Liver (tissue), 10 donors: ENCODE measurements at places on chromosomes 2 and 18.

- no peak for DNase-seq
Measured at GRCh38 chr2:41736105-41736567, 311.7 kb upstream of the PKDCC start.

DNA sequence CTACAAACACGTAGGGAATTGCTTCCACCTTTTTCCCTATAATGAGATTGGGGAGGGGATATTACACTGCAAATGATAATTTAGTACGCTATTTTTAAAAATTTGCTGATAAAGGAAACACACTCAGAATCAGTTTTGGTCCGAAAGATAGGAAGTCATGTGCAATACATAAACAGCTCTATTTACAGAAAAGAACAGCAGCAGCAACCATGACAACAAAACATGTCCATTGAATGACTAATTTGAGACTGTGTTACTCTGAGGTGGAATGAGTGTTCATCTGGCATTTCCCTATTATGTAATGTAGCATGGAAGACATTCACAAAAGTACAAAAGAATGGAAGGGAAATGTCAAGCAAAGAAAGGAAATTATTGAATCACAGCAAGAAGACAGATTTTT is 337.2 kb downstream of the NBAS start:
- no peak for DNase-seq

DNA sequence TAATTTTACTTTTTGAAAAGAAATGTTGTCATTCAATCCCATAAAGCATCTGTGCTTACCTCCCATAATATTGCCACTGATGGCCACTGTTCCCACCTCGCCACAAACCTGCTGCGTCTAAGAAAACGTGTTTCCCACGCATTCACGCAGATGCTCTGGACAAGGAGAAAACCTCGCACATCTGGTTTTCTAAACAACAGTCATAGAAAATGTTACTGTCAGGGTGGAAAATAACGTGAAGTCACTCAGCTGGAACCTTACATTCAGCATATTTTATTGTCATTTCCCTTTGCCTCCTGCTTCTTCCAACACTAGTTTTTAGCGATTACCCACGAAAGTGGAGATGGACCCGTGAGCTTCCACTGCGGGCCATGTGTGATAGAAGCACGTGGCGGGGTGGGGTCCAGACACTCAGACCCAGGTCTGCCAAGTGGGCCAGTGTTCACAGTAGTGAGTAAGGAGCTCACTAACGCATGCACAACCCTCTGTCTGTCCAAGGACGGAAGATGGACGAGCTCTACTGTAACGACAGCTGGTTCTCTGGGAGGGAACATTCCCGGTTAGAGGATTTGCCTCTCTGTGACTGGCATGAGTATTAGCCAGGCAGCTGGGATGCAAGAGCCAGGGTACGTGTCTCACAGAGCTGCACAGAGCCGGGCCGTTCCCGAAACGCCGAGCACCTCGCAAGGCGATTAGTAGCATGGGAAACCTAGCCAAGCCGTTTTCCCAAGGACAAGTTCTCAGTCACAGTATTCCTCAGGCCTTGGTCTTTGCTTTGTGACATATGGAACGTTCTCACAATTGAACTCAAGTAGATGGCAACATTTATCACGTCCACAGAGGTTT is 94.5 kb downstream of the MTCL1 start:
- no peak for DNase-seq

GRCh38 chr2:237060534-237061312 is 25.0 kb upstream of the COPS8 start:
- DNase-seq, result peak; percentile 39

DNA sequence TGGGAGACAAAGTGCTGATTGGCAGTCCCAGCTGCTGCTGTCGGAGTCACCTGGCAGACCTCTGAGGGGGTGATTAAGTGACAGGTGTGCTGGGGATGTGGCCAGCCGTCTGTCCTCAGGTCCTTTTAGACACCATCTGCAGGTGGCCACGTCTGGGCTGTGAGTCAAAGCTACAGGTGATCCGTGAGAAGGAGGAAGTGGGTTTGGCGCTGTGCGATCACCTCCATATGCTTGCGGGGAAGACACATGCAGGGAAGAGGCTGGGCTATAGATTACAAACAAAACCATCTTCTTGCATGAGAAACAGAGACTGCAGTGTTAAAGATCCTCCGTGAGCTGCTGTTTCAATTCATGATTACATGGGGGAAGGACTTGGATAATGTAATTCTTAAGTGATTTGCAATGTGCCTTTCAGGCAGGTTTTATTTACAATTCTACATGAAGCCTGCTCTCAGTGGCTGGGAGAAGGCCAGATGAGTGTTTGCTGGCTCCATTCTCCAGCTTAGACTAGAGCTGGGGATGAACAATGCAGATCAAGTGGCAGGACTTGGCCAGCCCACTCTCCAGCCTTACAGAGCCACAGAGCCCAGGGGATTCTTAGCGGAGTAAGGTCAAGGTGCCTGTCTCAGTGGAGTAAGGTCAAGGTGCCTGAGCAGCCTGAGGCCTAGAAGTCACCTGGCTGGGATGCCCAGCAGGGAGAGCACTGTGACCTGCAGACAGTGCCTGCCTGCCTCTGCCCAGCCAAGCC is 87.8 kb downstream of the LYPD1 start:
- no peak for DNase-seq

GRCh38 chr2:139685090-139685983 is 905.1 kb upstream of the NXPH2 start:
- DNase-seq, result no peak

- DNase-seq, result no peak
Measured at GRCh38 chr2:68775272-68775842, 40.7 kb downstream of the ARHGAP25 start.

- no peak for DNase-seq
Measured at GRCh38 chr18:6056171-6056910, 161.0 kb upstream of the TMEM200C start.

DNA sequence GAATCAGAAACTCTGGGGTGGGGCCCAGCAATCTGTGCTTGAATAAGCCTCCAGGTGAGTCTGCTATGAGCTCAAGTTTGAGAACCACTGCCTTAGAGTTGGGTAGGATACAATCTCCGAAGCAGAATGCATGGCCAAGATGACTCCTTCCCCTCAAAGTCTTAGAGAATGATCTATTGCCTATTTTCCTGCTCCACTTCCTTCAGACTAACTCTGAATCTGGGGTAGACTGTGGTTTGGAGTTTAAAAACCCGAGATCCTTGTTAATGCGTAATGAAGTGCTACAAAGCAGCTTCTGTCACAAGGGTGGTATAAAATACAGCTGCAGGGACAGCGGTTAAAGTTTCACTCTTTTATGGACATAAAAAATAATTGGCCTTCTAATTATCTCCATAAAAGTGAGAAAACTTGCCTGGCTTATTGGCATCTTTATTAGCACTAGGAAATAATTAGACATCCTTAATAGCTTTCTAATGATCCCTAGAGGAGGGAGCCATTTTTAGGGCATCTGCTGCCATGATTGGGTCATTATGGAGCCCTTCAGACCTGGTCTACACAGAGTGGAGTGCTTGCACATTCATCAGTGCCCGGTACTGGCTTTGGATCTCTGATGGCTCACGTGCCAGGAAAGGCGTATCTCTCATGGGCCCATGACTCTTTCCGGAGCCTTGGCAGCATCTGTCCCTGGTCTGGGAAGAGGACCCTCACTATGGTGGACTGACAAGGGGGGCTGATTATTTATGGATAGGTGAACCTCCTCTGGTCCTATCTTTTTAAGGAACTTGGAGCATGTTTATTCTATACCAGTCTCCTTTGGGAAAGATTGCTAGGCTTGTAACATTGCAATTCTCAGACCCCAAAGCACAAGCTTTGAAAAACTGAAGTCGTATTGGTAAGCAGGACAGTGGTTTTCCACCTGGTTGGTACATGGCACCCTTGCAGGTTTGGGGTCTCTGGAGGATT is 28.2 kb downstream of the SIX2 start:
- no peak for DNase-seq

- DNase-seq, result peak; percentile 58
Measured at GRCh38 chr2:27735263-27735904, 36.1 kb upstream of the MRPL33 start.

- DNase-seq, result no peak
Measured at GRCh38 chr2:79711098-79711497, 198.2 kb downstream of the CTNNA2 start.

- no peak for DNase-seq
Measured at GRCh38 chr18:39761273-39761672, 2193.8 kb upstream of the PIK3C3 start.

- DNase-seq, result no peak
Measured at GRCh38 chr18:24490539-24490938, 30.1 kb downstream of the HRH4 start.

DNA sequence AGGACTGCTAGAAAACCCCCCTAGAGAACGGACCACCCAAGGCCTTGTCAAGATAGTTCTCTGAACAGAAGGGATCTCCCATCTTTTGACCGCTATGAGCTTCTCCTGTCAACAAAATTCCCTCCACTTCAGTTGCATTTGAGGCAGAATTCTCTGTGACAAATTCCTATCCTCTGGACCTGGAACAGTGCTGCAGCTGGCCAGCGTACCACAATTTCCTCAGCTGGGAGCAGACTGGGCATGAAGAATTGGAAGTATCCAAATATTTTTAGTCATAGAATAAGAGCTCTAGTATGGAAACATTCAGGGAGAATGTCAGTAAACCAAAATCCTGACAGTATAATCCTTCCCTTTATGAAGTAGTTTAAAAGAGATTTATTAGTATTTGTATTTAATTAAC is 147.1 kb upstream of the BOD1L2 start:
- no peak for DNase-seq
